ENCODE measurements at places on chromosomes 12 and 14. TPM values are rescaled to one million over a fixed set of nuclear protein-coding genes. Genes with fewer than 3 reads are reported as not detected.

DNA sequence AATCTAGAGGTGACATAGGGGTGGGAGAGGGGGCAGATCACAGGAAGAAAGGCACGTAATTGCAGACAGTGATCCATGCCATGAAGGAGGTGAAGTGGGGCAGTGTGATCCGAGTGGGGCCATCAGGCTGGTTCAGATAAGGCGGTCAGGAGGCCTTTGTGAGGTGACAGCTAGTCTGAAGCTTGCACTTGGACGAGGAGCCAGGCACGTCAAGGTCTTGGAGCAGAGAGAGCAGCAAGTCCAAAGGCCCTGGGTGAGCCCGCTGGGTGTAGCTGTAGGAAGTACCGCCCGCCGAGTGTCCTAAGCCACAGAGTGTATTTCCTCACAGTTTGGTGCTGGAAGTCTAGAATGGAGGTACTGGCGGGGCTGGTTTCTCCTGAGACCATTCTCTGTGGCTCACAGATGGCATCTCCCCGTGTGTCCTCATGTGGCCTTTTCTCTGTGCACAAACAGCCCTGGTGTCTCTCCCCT lies 23.6 kb downstream of the RHOF start:
- peaks cover 47% of the 10 kb centered on the region for H3K4me1 ChIP-seq
- no peak overlapping the region for H3K27ac ChIP-seq
- no peaks in the 10 kb centered on the region for H3K36me3 ChIP-seq

DNA sequence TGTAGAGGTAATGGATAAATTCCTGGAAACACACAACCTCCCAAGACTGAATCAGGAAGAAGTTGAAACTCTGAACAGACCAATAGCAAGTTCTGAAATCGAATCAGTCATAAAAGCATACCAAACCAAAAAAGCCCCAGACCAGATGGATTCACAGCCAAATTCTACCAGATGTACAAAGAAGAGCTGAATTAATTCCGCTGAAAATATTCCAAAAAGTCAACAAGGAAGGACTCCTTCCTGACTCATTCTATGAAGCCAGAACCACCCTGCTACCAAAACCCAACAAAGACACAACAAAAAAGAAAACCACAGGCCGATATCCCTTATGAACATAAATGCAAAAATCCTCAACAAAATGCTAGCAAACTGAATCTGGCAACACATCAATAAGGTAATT lies 81.5 kb downstream of the SLC38A4 start:
- DNase-seq, result no peak
- H3K27ac ChIP-seq, result no peak overlapping the region
- no peaks in the 10 kb centered on the region for H3K27me3 ChIP-seq
- H3K4me3 ChIP-seq, result no peak overlapping the region
- H3K36me3 ChIP-seq, result no peaks in the 10 kb centered on the region

The CLEC9A gene
- not detected for total RNA-seq

GRCh38 chr14:69625299-69626131 lies 14.1 kb downstream of the SUSD6 start:
- peak overlapping the region; percentile 25 for H3K27ac ChIP-seq
- H3K36me3 ChIP-seq, result no peaks in the 10 kb centered on the region
- no peak overlapping the region for H3K4me3 ChIP-seq
- DNase-seq, result peak; percentile 82

The LALBA gene
- total RNA-seq, result not detected

DNA sequence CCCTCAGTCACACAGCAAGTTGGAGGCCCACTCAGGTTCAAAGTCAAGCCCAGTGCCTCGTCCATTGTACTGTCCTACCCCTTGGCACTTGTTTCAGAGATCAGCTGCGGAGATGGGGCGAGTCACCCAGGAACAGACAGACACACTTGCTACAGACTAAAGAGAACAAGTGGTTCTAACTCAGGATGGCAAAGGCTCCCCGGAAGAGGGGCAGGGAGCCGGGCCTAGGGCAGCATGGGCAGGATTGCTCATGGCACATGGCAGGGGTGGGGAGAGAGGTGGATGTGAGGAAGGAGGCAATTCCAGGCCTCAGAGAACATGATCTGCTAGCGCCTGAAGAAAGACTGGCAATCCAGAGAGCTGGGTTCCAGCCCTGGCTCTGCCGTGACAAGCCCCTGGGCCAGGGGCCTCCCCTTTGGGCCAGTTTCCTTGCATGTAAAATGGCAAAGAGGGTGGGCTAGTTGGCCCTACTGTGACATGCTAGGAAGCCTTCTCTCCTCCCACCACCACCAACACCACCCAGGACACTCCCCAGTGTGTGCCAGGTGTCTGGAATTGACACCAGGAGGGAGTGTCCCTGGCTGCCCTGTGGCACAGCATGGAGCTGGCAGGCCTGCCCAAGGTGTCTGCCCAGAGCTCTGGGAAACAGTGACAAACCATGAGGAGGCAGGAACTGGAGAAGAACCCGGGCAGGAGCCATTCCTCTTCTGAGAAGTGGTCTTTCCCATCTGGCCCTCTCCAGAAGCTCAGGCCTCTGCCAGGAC lies 24.0 kb upstream of the IRF2BPL start:
- H3K27me3 ChIP-seq, result no peaks in the 10 kb centered on the region
- H3K4me1 ChIP-seq, result peaks cover 22% of the 10 kb centered on the region
- H3K36me3 ChIP-seq, result no peaks in the 10 kb centered on the region
- H3K4me3 ChIP-seq, result no peak overlapping the region

DNA sequence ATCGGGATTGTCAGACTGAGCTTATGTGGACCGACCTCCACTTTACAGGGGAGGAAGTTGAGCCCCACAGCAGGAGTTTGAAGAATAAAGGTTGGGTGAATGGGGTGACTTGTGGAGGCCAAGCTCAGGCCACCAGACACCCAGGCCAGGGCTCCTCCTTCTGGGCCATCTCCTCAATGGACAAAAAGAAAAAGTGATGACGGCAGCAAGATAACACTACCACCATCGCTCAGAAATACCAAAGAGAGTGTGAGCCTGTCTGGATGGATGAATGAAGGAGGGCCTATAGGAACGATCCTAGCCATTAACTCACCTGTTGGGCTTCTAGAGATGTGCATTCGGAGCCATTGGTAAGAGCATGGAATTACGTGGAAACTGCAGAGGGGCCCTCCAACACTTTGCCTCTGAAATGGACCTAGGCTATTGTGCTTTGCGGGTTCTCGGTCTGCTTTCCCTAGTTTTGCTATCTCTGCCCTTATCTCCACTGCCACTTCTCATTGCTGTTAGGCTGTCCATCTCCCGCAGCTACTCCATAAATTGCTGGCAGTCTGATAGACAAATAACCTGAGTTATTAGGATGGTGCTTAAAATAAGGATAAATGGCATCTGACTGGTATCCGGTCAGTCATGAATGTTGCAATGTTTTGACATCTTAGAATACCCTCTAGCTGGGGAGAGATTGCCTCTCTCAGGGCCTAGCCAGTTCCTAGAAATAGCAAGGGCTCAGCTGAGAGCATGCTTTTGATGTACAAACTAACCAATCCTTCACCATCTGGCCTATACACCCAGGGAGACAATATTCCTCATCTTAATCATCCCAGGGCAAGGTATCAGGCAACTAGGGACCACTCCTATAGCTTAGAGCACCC lies 9.6 kb upstream of the PLEK2 start:
- no peaks in the 10 kb centered on the region for H3K4me1 ChIP-seq
- H3K27ac ChIP-seq, result no peak overlapping the region
- H3K4me3 ChIP-seq, result no peak overlapping the region
- no peaks in the 10 kb centered on the region for H3K36me3 ChIP-seq
- H3K27me3 ChIP-seq, result no peaks in the 10 kb centered on the region
- DNase-seq, result peak; percentile 4

The CFAP251 gene
- 3.0 TPM for total RNA-seq

The SERPINA9 gene
- total RNA-seq, result not detected

GRCh38 chr12:15591811-15592210 lies 197.4 kb downstream of the EPS8 start:
- H3K36me3 ChIP-seq, result no peaks in the 10 kb centered on the region
- H3K27me3 ChIP-seq, result no peaks in the 10 kb centered on the region
- DNase-seq, result no peak
- H3K4me1 ChIP-seq, result no peaks in the 10 kb centered on the region
- no peak overlapping the region for H3K27ac ChIP-seq

The FITM1 gene
- 0.33 TPM for total RNA-seq

DNA sequence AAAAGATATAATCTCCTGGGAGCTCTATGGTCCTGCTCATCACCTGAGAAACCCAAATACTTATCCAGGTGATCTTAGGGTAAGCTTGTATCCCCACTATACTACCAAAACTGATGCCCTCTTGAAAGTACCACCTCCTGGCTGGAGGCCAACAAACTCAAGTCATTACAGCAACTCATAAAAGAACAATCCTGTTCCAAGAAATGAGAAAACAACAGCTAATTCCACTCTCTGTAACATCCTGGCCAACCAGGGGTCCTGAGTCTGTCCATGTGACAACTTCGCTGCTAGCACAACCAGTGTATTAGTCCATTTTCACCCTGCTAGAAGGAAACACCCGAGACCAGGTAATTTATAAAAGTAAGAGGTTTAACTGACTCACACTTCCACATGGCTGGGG lies 190.0 kb upstream of the BMP4 start:
- no peaks in the 10 kb centered on the region for H3K36me3 ChIP-seq
- no peak for DNase-seq
- H3K27me3 ChIP-seq, result no peaks in the 10 kb centered on the region
- no peak overlapping the region for H3K27ac ChIP-seq
- no peaks in the 10 kb centered on the region for H3K4me1 ChIP-seq
- H3K4me3 ChIP-seq, result no peak overlapping the region

DNA sequence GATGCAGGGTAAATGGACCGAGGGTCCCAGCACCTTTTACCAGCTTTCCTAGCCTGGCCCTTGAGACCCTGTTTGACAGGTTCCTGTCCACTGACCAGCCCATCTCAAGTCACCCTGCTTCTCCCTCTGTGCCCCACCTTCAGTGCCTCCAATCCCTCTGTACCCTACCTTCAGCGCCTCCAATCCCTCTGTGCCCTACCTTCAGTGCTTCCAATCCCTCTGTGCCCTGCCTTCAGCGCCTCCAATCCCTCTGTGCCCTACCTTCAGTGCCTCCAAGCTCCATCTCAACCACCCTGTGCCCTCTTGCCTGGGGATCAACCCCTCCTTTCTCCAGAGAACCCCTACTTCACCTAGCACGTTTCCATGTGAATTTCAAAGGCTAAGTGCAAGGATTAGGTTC lies 54.3 kb downstream of the ZFP36L1 start:
- DNase-seq, result no peak
- H3K4me3 ChIP-seq, result no peak overlapping the region
- no peaks in the 10 kb centered on the region for H3K27me3 ChIP-seq
- H3K27ac ChIP-seq, result no peak overlapping the region
- H3K36me3 ChIP-seq, result no peaks in the 10 kb centered on the region

DNA sequence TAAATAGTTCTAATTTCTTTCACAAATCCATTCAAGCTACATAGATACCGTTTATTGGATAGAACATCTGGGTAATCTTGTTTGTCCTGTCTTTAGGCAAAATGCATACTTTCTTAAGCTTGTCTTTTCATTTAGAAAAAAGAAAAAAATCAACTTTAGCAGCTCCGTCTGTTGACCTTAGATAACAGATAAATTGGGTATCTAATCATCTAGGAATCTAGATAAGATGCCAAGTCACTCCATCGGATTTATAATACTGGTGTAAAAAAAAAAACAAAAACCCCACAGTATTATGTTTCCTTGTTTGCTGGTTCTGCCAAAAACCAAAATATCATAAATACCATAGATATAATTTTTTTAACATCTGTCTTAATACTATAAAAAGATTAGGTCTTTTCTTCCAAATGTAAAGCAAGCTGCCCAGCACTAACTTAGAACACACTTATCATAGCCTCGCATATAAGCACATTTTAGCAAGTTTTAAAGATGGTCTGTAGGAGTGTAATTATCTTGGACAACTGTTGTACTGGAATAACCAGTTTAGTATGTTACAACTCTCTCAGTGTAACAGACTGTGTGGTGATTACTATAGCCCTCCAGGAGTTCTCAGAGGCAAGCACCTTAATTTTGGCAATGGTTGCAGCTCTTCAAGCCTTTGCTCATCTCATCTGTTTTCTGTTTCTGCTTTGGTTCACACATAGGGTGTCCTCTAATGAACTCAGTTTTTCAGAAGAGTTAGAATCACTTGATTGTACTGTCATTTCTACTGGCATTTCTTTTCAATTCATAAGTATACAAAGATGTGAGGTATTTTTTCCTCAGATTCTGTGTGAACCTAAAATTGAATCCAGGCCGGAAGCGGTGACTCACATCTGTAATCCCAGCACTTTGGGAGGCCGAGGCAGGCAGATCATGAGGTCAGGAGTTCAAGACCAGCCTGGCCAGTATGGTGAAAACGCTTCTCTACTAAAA lies 83.1 kb downstream of the ANO6 start:
- H3K27me3 ChIP-seq, result no peaks in the 10 kb centered on the region
- no peak for DNase-seq
- no peak overlapping the region for H3K4me3 ChIP-seq

DNA sequence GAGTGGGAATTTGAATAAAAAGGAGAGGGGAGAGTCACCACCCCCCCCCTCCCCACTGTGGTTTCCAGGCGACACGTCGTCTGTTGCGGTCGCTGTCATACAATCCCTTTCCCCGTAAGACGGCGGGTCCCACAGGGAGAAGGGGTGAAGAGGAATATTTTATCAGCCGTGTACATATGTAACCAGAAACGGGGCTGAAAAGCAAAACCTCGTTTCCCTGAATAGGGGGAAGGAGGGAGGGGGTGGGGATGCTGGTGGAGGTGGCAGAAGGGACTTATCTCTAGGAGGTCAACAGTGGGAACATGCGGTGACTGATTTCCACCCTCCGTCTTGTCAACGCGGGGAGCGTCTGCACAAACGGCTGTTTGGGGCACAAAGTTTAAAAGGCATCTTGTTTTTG lies 171.4 kb downstream of the RBM19 start:
- no peaks in the 10 kb centered on the region for H3K27me3 ChIP-seq
- no peak for DNase-seq
- H3K4me3 ChIP-seq, result no peak overlapping the region
- no peaks in the 10 kb centered on the region for H3K36me3 ChIP-seq
- H3K4me1 ChIP-seq, result no peaks in the 10 kb centered on the region

DNA sequence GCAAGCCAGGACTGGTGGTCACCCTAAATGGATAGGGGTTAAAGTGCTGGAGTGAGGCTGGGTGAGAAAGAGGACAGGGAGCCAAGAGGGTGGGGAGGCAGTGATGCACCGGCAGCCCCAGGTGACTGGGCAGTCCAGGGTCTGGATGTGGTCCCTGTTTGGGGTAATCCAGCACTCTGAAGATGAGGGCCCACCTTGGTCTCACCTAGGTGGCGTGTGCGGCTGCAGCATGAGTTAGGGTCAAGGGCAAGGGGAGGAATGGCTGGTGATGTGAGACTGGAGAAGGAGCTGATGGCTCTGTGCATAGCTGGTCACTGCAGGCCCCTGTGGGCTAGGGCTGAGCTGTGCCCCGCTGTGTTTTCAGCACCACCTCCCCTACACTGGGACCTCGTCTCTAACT lies 1.6 kb upstream of the C1RL start:
- peak; percentile 62 for DNase-seq
- H3K27ac ChIP-seq, result no peak overlapping the region
- peaks cover 23% of the 10 kb centered on the region for H3K4me1 ChIP-seq
- H3K4me3 ChIP-seq, result no peak overlapping the region

DNA sequence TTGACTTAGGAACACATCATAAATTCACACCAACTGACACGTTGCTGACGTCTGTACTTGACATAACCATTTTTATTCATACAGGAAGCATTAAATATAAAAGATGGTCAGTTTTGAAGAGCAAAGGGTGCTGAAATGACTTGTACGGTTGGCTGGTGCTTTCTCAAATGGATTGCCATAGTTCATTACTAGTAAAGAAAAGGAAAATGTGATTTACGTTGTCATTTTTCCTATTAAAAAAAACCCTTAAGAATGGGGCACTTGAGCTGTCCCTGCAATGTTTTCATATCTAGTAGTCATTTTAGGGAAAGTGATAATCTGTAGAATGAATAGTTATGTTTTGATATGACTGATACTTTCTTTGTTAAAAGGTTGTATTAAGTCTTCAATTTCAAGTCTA lies 22.5 kb upstream of the MANSC4 start:
- no peaks in the 10 kb centered on the region for H3K27me3 ChIP-seq
- H3K36me3 ChIP-seq, result peaks cover 20% of the 10 kb centered on the region
- no peak for DNase-seq
- H3K4me3 ChIP-seq, result no peak overlapping the region
